H1 (cell line): ENCODE measurements at places on chromosomes 5 and 9. TPM values are rescaled to one million over a fixed set of nuclear protein-coding genes. Genes with fewer than 3 reads are reported as not detected.

EPB41L4A gene
- total RNA-seq = 4.6 and 6.1 TPM in 2 replicates

LURAP1L gene
- total RNA-seq = 1.2 and 1.6 TPM in 2 replicates

PHF24 gene
- total RNA-seq = 0.35 and 1.0 TPM in 2 replicates

SLC1A1 gene
- total RNA-seq = 10.3 and 11.7 TPM in 2 replicates

SPEF2 gene
- total RNA-seq = 0.73 and 1.3 TPM in 2 replicates

ATOSB gene
- total RNA-seq = 6.4 and 6.9 TPM in 2 replicates

EFNA5 gene
- 17.6 and 21.8 TPM in 2 replicates for total RNA-seq

SHOC1 gene
- not detected in 2 replicates for total RNA-seq

ARHGEF37 gene
- total RNA-seq = 0.48 and 1.8 TPM in 2 replicates

DNAJC18 gene
- 22.0 and 29.2 TPM in 2 replicates for total RNA-seq

HTR1A gene
- 3.8 and 4.7 TPM in 2 replicates for total RNA-seq

IL31RA gene
- not detected in 2 replicates for total RNA-seq

- no peaks in the 10 kb centered on the region for H3K27me3 ChIP-seq
- no peaks in the 10 kb centered on the region for H3K4me1 ChIP-seq
- no peak overlapping the region for H3K27ac ChIP-seq
- DNase-seq = no peak
- H3K4me3 ChIP-seq = no peak overlapping the region
These were observed 1669.3 kb upstream of the CDH9 start for GRCh38 chr5:28707706-28708105.

DNA sequence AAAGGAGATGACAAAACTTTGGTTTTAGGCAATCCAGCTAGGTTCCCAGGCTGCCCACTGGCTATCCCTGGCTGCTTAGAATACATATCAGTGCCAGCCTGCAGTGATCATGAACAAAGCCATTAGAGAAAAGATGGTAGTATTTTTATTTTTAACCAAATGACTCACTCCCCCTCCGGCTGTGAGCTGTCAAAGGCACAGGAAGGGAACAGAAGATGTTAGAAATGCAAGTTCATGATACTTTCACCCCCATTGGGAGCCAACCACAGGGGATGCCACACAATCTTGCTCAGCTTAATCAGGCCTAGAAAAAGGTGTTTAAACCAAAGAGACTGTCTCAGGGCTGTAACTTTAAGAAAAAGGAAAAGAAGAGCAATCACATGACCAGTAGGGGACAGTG lies 70.3 kb upstream of the ASTN2 start:
- no peaks in the 10 kb centered on the region; the same call in 1 of the 2 replicates for H3K4me1 ChIP-seq
- H3K36me3 ChIP-seq = no peaks in the 10 kb centered on the region
- H3K27ac ChIP-seq = no peak overlapping the region
- DNase-seq = peak; percentile 34
- peak overlapping the region; percentile 2; the same call in 1 of the 2 replicates for H3K4me3 ChIP-seq

GRCh38 chr9:6014670-6015270 lies 654 bp downstream of the RANBP6 start:
- no peaks in the 10 kb centered on the region for H3K4me1 ChIP-seq
- peak overlapping the region; percentile 94 for H3K27ac ChIP-seq
- H3K27me3 ChIP-seq = no peaks in the 10 kb centered on the region
- no peak for DNase-seq
- peak overlapping the region; percentile 93 for H3K4me3 ChIP-seq
- H3K36me3 ChIP-seq = peaks cover 16% of the 10 kb centered on the region

GRCh38 chr5:33611877-33612276 lies 171.1 kb downstream of the TARS1 start:
- H3K27ac ChIP-seq = no peak overlapping the region
- no peaks in the 10 kb centered on the region for H3K27me3 ChIP-seq
- no peaks in the 10 kb centered on the region for H3K36me3 ChIP-seq

GRCh38 chr5:111379391-111379816 lies 132.9 kb downstream of the STARD4 start:
- H3K27me3 ChIP-seq = no peaks in the 10 kb centered on the region
- no peaks in the 10 kb centered on the region for H3K4me1 ChIP-seq
- H3K4me3 ChIP-seq = no peak overlapping the region
- no peak overlapping the region for H3K27ac ChIP-seq

GRCh38 chr9:91766315-91767069 lies 183.5 kb downstream of the ROR2 start:
- no peaks in the 10 kb centered on the region for H3K36me3 ChIP-seq
- H3K27ac ChIP-seq = no peak overlapping the region
- H3K27me3 ChIP-seq = no peaks in the 10 kb centered on the region
- H3K4me1 ChIP-seq = no peaks in the 10 kb centered on the region
- H3K4me3 ChIP-seq = no peak overlapping the region
- DNase-seq = no peak

GRCh38 chr9:109519366-109519765 lies 21.3 kb upstream of the PTPN3 start:
- H3K27ac ChIP-seq = no peak overlapping the region
- H3K27me3 ChIP-seq = no peaks in the 10 kb centered on the region
- no peak overlapping the region for H3K4me3 ChIP-seq
- H3K36me3 ChIP-seq = no peaks in the 10 kb centered on the region
- no peak for DNase-seq
- no peaks in the 10 kb centered on the region for H3K4me1 ChIP-seq

DNA sequence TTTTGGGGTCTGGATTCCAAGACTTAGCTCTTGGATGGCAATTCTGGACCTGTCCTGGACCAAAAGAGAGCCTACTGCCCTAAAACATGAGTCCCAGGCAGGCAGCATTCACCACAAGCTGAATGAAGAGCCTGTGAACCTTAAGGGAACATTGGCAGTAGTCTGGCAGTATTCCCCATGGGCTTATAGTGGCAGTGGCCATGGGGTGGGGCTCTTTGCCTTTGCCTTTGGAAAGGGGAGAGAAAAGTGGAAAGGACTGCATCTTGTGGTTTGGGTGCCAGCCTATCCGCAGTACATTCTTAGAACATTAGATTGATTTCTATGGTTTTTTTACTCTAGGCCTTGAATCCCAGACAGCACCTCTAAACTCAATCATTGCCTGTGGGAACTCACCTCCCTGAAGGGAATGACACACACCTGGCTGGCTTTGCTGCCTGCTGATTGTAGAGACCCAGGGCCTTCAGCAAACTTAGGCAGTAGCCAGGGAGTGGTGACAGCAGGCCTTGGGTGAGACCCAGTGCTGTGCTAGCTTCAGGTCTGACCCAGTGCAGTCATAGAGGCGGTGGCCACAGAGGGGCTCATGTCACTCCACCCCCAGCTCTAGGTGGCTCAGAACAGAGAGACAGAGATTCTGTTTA lies 216.3 kb downstream of the CETN3 start:
- no peak for DNase-seq
- H3K27me3 ChIP-seq = no peaks in the 10 kb centered on the region
- no peaks in the 10 kb centered on the region for H3K4me1 ChIP-seq
- H3K4me3 ChIP-seq = no peak overlapping the region

- no peak overlapping the region for H3K4me3 ChIP-seq
- no peak overlapping the region for H3K27ac ChIP-seq
- H3K4me1 ChIP-seq = no peaks in the 10 kb centered on the region
- no peaks in the 10 kb centered on the region for H3K27me3 ChIP-seq
These were observed 36.3 kb downstream of the SPTAN1 start for GRCh38 chr9:128588581-128589233.

- no peaks in the 10 kb centered on the region for H3K4me1 ChIP-seq
- no peaks in the 10 kb centered on the region for H3K36me3 ChIP-seq
- H3K27me3 ChIP-seq = no peaks in the 10 kb centered on the region
- H3K27ac ChIP-seq = no peak overlapping the region
- no peak for DNase-seq
These were observed 78.0 kb downstream of the OSMR start for GRCh38 chr5:38923661-38924451.

GRCh38 chr9:96015876-96016686 lies 140.6 kb downstream of the ERCC6L2 start:
- H3K27me3 ChIP-seq = peaks cover 20% of the 10 kb centered on the region
- DNase-seq = no peak
- no peak overlapping the region for H3K4me3 ChIP-seq
- no peaks in the 10 kb centered on the region for H3K36me3 ChIP-seq
- no peaks in the 10 kb centered on the region for H3K4me1 ChIP-seq

GRCh38 chr9:113181165-113181564 lies 30.4 kb downstream of the SLC31A2 start:
- no peaks in the 10 kb centered on the region for H3K4me1 ChIP-seq
- no peak overlapping the region for H3K27ac ChIP-seq
- DNase-seq = no peak
- no peak overlapping the region for H3K4me3 ChIP-seq
- H3K36me3 ChIP-seq = peaks cover 2% of the 10 kb centered on the region; the same call in 1 of the 2 replicates

DNA sequence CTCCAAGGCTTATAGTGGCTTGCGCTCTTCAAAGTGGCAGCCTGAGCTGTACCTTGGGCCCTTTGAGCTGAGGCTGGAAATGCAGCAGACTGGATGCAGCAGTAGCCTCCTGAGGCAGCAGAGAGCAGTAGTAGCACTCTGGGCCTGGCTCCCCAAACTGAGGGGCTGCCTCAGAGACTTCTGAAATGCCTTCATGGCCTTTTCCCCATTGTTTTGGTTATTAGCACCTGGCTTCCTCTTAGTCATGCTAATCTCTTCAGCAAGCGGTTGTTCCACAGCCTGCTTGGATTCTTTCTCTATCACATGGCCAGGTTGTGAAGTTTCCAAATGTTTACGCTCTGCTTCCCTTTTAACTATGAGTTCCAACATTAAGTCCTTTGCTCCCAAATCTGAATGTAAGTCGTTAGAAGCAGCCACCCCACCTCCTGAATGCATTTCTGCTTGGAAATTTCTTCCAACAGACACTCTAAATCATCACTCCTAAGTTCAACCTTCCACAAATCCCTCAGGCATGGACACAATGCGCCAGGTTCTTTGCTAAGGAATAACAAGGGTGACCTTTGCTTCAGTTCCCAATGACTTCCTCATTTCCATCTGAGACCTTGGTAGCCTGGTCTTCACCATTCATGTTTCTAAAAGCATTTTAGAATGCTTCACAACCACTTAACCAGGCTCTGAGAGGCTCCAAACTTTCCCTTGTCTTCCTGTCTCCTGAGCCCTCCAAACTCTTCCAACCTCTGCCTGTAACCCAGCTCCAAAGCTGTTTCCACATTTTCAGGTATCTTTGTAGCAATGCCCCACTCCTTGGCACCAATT lies 145.8 kb downstream of the ZDHHC21 start:
- no peaks in the 10 kb centered on the region for H3K27me3 ChIP-seq
- peak overlapping the region; percentile 36; the same call in 1 of the 2 replicates for H3K4me3 ChIP-seq
- DNase-seq = peak; percentile 95
- peaks cover 12% of the 10 kb centered on the region for H3K4me1 ChIP-seq

DNA sequence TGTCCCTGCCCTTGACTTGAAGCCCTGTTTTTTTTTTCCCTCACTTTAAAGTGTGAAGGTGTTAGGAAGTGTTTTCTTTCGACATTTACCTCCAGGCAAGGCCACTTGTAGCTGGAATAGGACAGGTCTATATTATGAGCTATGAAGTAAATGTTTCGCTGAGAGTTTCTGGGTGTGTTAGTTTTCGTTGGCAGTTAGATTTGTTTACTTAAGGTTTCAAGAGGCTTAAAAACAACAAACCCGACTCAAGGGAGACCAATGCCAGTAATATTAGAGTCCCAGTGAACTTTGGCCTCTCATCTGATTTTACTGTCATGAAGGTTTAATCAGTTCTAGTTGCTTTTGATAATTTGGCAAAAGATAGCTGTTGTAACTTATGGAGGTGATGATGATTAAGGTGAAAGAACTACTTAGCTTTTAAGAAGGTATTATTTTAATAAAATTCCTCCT lies 25.2 kb downstream of the OCLN start:
- no peak overlapping the region for H3K4me3 ChIP-seq
- no peaks in the 10 kb centered on the region for H3K27me3 ChIP-seq

- DNase-seq = peak; percentile 27
- peaks cover 39% of the 10 kb centered on the region for H3K27me3 ChIP-seq
- no peak within 1 kb of the TSS for H3K27ac ChIP-seq
- peaks cover 3% of the 10 kb centered on the region for H3K4me1 ChIP-seq
- peak within 1 kb of the TSS; percentile 53 for H3K4me3 ChIP-seq
These were observed at the start of gene TGFBI for GRCh38 chr5:136028782-136029742. TGFBI (plus strand) TSS chr5:136028988; CDS start chr5:136029056, 68 bp downstream.

DNA sequence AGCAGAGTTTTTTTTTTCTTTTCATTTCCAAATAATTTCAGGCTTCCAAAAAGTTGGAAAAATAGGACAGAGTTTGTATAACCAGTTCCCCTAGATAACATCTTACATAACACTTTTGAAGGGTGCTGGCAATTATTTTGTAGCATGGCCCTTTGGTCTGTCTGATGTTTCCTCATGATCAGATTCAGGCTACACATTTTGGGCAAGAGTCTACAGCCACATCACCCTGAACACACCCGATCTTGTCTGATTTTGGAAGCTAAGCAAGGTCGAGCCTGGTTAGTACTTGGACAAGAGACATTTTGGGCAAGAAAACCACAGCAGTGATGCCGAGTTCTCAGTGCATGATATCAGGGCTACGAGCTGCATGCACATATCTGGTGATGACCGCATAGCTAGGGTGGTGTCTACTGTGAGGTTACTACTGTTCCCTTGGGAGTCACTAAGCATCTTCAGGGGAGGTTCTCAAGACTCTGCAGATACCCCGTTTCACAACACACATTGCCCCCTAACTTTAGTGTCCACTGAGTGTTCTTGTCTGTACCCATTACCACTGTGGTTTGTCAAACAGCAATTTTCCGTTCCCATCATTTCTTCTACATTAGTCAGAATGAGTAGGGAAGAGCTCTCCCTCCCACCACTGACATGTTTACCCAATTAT lies 86.2 kb downstream of the TTC39B start:
- no peak for DNase-seq
- H3K27me3 ChIP-seq = no peaks in the 10 kb centered on the region
- no peaks in the 10 kb centered on the region for H3K36me3 ChIP-seq
- no peak overlapping the region for H3K4me3 ChIP-seq
- H3K4me1 ChIP-seq = no peaks in the 10 kb centered on the region
- H3K27ac ChIP-seq = no peak overlapping the region

DNA sequence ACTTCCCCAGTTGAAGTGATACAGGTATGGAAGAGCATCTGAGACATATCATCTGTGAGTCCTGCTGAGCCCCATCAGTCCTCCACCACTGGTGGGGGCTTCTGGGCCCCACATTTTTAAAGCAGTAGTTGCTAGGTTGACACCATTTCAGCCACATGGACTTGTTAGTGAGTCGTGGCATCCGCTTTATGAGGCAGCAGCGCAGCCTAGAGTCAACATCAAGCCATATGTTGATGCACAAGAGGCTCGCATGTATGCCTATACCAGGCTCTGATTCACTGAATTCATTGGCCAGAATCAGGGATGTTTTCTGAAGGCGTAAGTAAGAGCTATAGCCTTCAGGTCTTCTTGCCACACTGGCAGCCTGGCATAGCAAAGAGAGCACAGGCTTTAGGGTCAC lies 26.8 kb downstream of the ZNF346 start:
- H3K27me3 ChIP-seq = no peaks in the 10 kb centered on the region
- H3K36me3 ChIP-seq = peaks cover 20% of the 10 kb centered on the region; the same call in 1 of the 2 replicates
- no peak overlapping the region for H3K27ac ChIP-seq

DNA sequence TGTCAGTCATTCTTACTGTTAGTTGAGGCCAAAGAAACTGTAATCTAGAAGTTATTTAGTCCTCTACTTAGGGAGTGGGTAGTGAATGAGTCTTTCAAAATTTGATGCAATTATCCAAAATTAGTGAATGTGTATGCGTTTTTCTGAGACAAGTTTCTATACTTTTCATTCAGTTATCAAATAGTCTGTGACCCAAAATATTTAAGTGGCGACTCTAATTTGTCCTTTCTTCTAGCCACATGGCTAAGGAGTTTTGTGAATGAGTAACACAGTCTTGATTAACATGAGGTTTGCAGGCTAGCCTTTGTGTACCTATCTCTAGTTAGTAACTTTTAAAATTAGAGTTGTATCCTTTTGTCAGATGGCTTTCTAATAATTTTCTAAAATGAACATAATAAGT lies 45.6 kb downstream of the COMMD10 start:
- no peak overlapping the region for H3K27ac ChIP-seq
- H3K4me3 ChIP-seq = no peak overlapping the region
- no peaks in the 10 kb centered on the region for H3K36me3 ChIP-seq
- H3K27me3 ChIP-seq = no peaks in the 10 kb centered on the region
- no peak for DNase-seq
